ENCODE measurements at places on chromosomes 2 and 18.
A peak's percentile ranks its signal among the peaks of the same experiment; 100 is the strongest.

DNA sequence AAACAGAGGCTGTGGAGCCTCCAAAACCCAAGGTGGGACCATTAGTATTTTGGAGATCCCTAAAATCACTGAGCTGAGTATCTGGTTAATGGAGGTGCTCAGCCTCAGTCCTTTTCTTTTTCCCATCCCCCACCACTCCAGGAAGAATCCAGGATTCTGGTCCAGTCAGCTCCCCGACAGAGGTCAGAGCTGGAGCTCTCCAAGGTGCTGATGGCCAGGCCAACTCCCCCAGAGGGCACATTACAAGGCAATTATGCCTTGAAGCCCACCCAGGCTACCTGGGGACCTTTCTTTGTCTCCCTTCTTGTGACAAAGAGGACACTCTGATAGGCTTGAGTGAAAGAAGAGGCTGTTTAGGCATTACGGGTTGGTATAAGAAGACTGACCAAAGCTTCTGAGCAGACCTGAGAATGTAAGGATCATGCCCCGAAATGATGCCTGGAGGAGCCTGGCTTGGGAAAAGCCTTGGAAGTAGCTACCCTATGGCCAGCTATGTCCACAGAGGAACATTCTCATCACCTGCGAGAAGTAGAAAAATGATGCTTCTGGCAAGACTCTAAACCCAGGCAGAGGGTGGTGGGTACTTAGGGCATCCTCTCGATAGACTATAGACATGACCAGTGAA lies 102.5 kb upstream of the LDAH start:
- no peak for DNase-seq

GRCh38 chr2:211133766-211134165 lies 577.4 kb downstream of the CPS1 start:
- DNase-seq, result no peak

GRCh38 chr2:104118889-104119288 lies 735.0 kb upstream of the POU3F3 start:
- DNase-seq, result no peak

- DNase-seq, result no peak
These were observed 81.7 kb downstream of the FEZ2 start for GRCh38 chr2:36516136-36516870.

GRCh38 chr2:147659051-147659450 lies 185.8 kb upstream of the ACVR2A start:
- no peak for DNase-seq

DNA sequence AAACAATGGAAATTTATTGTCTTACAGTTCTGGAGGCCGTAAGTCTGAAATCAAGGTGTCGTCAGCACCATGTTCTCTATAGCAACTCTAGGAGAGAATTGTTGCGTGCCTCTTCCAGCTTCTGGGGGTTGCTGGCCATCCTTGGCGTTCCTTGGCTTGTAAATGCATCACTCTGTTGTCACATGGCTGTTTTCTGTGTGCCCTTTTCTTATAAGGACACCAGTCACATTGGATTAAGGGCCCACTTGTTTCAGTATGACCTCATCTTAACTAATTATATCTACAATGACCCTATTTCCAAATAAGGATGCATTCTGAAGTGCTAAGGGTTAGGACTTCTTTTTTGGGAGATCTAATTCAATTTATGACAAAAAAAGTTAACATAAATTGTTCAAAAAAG lies 1.4 kb upstream of the PLEK start:
- no peak for DNase-seq

DNA sequence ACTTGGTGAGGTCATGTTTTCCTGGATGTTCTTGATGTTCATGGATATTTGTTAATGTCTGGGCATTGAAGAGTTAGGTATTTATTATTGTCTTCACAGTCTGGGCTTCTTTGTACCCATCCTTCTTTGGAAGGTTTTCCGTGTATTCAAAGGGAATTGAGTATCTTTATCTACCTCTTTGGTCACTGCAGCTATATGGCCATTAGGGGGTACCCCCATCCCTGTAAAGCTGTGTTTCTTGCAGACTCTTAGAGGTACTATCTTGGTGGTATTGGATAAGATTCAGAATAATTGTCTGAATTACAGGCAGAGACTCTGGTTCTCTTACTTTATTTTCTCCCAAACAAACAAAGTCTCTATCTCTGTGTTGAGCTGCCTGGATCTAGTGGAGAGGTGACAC lies 401.6 kb upstream of the FSIP2 start:
- no peak for DNase-seq

DNA sequence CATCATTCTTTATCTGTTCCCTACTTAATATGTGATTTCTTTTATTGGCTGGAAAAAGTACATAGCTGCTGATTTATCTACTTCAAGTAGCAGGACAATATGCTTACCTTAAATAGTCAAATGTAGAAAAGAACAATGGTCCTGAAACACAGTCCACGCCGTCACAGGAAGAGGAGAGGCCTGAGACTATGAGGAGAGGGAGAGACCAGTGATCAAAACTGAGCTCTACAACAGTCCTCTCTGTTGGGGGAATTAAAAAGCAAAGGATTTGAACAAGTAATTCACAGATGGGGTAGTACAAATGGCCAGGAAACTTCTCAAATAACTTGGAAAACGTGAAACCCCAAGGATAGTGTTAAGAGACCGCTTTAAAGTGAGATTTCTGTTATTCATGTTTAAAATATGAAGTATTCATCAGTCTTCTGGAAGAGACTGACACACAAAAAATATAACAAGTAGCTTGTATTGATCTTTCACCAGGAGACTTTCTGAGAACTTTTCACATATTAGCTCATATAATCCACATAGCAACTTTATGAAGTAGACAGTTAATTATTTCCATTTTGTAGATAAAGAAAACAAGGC lies 20.2 kb downstream of the SCYGR8 start:
- DNase-seq, result no peak

- DNase-seq, result no peak
These were observed 25.6 kb upstream of the MYCN start for GRCh38 chr2:15914596-15915385.

GRCh38 chr2:120394764-120395163 lies 48.8 kb downstream of the INHBB start:
- DNase-seq, result no peak

GRCh38 chr2:113910967-113911678 lies 21.2 kb downstream of the ACTR3 start:
- no peak for DNase-seq

DNA sequence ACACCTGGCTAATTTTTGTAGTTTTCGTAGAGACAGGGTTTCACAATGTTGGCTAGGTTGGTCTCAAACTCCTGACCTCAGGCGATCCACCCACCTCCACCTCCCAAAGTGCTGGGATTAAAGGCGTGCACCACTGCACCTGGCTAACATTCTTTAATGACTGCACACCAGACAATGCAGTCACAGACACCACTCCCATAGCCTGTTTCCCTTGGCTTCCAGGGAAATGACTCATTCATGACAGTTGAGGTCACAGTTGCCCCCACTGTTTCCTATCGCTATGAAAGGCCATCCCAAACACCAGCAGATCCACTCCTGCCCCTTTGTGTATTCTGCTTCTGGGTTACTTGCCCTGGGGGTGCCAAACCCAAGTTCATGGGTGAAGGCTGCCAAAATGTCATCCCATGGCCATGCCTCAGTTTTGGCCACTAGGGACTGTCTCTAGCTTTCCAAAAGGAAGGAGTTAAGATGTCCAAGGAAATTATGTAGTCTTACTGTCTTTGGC lies 8.7 kb downstream of the CHMP1B start:
- no peak for DNase-seq

GRCh38 chr18:44171301-44171700 lies 509.4 kb upstream of the SETBP1 start:
- no peak for DNase-seq

GRCh38 chr18:45780568-45780967 lies 44.9 kb upstream of the SIGLEC15 start:
- no peak for DNase-seq

GRCh38 chr18:59927246-59927825 lies 27.5 kb downstream of the PMAIP1 start:
- no peak for DNase-seq

- DNase-seq, result no peak
These were observed 337.6 kb downstream of the EIPR1 start for GRCh38 chr2:3040066-3040428.

- no peak for DNase-seq
These were observed 7.6 kb downstream of the PLEKHM3 start for GRCh38 chr2:208017721-208018120.

DNA sequence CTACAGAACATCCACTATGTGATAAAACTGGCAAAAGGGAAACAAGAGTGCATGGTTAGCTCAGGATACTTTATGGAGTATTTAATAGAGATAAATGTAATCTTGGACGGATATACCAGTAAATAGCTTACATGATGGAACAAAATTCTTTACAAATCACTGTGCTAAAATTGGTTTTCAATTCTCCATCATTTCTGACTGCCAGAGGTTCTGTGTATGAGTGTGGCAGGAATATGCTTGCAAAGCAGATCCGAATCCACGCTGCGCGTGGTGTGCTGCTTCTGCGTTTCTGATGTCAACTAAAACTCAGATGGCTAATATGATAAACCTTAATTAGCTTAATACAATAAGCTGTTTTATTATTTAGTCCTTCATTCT lies 2.1 kb downstream of the ZNF532 start:
- DNase-seq, result no peak

DNA sequence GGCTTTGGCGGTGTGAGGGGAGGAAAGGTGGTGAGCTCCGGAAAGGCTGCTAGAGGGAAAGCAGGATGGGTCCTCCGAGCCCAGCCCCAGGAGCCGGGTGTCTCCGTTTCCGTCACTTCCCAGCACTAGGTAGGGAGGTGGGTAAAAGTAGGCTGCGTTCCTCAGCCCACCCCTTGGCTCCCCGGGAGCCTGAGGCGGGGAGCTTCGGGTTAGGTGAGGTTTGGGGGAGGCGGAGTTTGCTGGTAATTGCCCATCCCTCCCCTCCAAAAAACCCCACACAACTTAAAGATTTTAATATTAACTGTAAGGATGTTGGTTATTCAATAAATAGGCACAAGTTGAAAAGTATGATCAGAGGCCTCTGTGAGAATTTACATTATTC lies 552 bp upstream of the ATF2 start:
- DNase-seq, result no peak

DNA sequence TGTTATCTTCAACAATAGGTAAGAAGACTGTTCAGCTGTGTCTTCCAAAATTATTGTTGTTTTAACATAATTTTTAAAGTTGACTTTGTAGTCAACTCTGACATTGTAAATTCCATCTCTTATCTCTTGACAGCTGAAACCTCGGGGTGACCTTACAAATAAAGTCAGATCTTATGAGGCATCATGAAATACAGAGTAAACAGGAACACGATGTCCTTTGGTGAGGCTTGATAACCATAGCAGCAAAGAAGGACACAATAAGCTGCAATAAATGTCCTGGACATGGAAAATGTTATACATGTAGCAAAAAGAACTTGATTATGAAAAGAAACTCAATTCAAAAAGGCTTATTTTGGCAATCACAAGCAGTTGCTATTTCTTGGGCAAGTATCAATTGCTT lies 618.9 kb upstream of the SLC39A10 start:
- DNase-seq, result no peak

GRCh38 chr2:72147303-72147971 lies at the start of gene CYP26B1:
TSS of gene CYP26B1 (minus strand) at chr2:72147862. CDS start at chr2:72147834, 28 bp downstream.
- peak; percentile 85 for DNase-seq

DNA sequence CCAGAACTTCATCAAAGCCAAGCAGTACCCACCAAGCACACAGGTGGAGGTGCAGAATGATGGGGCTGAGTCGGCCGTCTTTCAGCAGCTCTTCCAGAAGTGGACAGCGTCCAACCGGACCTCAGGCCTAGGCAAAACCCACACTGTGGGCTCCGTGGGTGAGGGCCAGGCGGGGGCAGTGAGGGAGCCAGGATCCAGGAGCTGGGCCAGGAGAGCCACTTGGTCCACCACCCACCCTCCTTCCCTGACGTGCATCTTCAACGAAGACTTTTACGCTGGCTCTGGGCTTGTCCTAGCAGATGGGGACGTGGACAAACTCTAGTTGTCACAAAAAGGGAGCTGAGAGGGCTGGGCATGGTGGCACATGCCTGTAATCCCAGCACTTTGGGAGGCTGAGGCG lies 11.8 kb downstream of the VIL1 start:
- DNase-seq, result no peak

DNA sequence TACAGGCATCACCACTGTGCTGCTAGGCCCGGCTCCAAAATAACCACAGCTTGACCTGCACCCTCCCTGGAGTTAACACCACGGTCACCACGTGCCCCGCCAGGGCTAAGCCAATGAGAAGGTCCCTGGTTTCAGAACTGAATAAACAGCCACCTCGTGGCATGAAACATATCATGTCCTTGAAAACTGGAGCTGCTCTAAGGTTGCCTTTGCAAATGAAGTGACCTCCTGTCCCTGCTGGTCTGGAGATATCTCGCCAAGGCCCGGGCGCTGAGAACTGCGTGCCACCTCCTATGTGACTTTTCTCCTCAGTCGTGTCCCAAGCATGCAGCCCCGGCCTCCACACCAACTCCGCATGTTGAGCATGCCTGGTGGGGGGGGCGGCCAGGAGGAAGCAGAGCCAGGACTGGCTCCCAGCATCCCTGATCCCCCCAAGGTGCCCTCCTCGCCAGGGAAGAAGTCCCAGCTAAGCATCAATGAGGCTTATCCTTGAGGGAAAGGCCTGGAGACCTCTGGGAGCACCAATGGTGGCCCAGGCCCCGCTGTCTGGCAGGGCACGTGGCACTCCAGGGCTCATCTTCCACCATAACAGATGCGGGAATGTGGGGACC lies 16.3 kb upstream of the KCNG2 start:
- no peak for DNase-seq

GRCh38 chr2:160454070-160454797 lies 39.4 kb downstream of the RBMS1 start:
- no peak for DNase-seq

DNA sequence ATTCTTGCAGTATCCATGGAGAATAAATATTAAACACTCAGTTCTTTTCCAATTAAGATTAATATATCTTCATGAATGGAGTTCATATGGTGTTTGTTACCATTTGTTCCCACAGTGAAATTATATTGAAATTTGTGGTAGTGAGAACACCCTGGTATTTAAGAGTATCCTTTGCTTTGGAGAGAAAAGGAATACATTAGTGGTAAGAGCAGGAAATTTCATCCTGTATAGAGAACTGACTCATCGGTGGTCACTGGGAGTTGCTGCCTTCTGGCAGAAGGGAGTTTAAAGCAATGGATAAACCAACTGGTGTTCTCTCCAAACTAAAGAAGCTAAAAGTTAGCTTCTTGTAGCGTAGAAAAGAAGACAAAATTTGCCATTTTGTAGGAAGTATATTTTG lies 107.3 kb downstream of the MYO1B start:
- DNase-seq, result no peak

- no peak for DNase-seq
These were observed 87.4 kb downstream of the COL6A3 start for GRCh38 chr2:237326266-237327171.

- no peak for DNase-seq
These were observed 552.0 kb upstream of the CDH2 start for GRCh38 chr18:28728891-28729290.

- DNase-seq, result no peak
These were observed 912.2 kb upstream of the PIK3C3 start for GRCh38 chr18:41042866-41043265.

DNA sequence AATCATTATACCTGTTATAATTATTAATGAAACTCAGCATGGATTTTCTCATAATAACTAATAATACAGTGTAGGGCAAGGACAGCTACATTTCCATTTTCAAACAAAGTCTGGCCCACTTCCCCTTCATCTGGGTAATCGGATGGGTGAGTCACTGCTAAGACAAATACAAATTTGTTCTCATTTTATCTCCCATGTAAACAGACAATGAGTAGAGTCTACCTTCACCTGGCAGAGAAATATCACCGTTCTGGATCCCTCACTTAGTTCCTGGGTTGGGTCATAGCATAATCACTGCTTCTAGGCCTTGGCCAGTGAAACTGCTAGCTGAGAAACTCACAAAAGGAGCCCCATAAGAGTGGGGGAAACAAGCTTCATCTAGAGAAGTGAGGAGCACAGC lies 9.2 kb downstream of the CNTNAP5 start:
- no peak for DNase-seq

- DNase-seq, result no peak
These were observed 7.9 kb upstream of the SIGLEC15 start for GRCh38 chr18:45817543-45817942.

Data from HuH-7.5 (cell line).